Activated CD4-positive, alpha-beta T cell treated with anti-CD3 and anti-CD28 coated beads for 24 hours (primary cell): ENCODE measurements at places on chromosomes 13 and 19.

DNA sequence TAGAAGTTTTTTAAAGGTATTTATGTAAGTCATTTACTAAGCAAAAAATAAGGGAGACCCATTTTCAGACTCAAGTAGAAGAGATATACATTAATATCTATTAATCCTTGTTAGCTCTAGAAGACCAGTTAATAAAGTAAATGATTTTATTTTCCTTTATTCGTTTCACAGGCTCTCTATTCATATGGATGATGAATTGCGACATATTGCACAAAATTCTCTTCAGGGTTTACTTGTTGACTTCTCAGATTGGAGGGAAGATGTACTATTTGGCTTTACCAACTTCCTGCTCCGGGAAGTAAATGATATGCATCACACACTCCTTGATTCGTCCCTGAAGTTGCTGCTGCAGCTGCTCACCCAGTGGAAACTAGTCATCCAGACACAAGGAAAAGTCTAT lies 139.3 kb downstream of the FRY start:
- no peak for DNase-seq

DNA sequence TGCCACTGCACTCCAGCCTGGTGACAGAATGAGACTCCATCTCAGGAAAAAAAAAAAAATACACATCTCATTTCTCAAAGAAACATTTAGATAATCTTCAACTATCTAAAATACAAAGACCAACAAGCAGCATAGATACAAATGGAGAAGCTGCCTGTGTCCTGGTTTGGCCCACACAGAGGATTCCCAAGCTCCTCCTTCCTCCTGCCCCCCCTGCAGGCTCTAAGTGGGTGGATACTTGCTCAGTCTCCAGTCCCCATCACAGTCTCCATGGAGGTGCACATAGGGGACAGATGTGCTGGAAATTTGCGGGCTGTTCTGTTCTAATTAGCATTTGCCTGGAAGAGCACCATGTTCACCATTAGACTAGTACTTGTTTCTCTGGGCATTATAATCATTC lies 59.9 kb downstream of the ABCC4 start:
- no peak for DNase-seq

DNA sequence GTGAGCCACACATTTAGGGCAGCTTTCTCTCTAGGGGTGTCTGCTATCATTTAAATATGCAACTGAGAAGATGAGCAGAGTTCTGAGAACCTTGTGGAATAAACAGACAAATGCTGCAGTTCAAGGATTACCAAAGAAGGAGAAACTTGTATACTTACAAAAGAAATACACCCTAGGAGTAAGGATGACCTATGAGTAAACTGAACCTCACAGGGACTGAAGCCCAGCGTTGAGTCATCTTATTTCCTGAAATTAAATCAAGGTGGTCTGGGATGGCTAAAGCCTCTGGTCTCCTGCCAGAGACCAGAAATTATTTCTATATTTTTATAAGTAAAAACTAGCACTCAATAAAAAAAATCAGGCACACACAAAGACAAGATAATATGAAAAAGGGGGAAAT lies 40.1 kb downstream of the FAM216B start:
- no peak for DNase-seq

- DNase-seq, result no peak
These were observed 54.9 kb upstream of the SACS start for GRCh38 chr13:23488442-23488841.

DNA sequence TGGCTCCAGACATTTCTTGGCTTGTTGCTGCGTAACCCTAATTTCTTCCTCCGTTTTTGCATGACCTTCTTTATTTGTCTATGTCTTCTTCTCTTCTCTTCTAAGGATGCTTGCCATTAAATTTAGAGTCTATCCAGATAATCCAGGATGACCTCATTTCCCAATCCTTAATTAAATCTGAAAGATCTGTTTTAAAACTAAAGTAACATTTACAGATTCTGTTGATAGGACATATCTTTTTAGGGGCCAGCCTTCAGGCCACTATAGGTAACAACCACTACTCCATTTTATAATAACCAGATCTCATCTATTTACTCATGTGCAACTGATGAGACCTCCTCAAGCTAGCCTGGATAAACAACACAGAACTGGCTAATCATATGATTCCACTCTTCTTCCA lies 490.5 kb upstream of the SLC10A2 start:
- no peak for DNase-seq

GRCh38 chr19:10112895-10113591 lies 1.6 kb downstream of the P2RY11 start:
- peak; percentile 61 for DNase-seq

- DNase-seq, result no peak
These were observed 328.2 kb downstream of the HS6ST3 start for GRCh38 chr13:96417939-96418685.

DNA sequence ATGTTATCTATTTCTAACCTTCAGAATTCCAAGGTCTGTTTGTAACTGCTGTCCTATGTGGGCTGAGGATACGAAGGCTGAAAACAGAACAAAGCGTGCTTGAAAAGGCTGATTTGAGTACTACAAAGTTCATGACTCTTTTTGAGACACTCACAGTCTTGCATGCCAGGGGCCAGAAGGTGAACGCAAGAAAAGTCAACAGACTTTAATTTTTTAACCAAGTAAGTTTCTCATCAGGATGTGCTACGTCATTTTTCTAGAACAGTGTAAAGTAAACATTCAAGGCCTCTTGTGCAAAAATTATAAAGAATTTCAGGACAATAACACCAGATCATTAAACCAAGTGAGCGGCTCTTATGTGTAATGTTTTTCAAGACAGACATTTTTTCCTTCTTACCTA lies 163.5 kb downstream of the COG6 start:
- DNase-seq, result no peak

DNA sequence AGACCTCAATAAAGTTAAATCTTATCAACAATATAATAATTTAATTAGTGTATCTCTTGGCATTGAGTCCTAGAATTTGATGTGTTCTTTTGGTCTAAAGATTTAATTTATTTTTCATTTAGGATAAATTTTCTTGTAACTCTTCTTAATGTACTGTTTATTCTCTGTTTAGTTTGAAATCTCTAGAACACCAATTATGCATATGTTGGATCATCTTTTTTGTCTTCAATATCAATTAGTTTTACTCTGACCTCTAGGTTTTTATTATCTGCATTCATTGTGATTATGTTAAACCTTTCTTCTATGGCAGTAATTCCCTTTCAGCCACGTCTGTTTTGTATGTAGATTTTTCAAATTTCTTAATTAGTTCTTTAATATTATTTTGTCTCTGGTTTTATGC lies 93.8 kb upstream of the ARHGEF7 start:
- no peak for DNase-seq

GRCh38 chr19:2523630-2524311 lies 47.8 kb downstream of the GADD45B start:
- no peak for DNase-seq

GRCh38 chr13:113002206-113002912 lies 33.3 kb downstream of the MCF2L start:
- DNase-seq, result no peak

DNA sequence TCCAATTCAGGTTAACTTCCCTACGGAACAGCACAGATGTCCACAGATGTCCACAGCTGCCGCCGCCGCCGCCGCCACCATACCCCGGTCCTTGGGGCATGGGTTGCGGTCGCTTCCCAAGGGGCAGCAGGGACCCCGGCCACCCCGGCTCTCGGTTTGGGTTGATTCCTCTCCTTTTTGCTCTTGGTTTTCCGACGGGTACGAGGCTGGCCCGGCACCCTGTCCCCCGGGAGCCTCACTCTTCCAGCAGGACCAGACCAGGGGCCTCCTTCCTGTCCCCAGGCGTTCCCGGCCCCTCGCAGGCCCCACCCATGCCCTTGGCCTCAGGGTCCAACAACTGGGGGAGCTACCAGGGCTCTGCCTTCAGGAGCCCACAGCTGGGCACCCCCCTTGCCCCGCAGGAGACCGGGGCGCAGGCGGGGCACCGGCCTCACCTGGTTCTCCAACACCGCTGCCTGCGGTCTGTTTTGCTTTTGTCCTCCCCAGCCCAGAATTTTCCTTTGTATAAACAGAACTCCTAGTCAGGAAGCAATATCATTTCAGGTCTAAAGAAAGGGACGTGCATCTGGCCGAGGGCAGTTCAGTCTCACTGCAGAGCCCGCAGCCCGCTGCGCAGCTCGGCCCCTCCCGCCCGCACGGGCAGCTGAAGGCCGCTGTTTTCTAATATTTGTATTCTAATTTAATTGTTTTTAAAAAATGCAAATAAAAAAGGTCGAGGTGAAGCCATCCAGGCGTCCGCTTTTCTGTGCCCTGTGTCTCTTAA lies 27.9 kb downstream of the ZBTB7A start:
- no peak for DNase-seq

DNA sequence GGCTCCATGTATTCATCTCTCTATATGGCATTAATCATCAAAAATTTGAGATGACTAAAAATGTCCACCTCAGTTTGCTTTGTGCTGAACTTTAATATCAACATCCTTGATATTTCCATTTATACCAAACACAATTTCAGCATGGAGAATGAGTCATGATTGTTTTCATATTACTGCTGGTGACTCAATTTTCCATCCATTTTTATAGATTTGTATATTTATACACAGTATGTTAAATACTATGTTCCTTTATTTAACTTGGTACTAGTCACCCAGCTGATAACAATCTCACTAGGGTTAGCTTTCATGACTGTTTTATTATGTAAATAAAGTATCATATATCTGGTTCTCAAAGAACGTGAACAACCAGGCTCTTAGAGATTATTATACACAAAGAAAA lies 1255.1 kb downstream of the SLITRK1 start:
- no peak for DNase-seq

GRCh38 chr13:39038569-39039030 lies 344 bp downstream of the NHLRC3 start:
- DNase-seq, result peak; percentile 19

- DNase-seq, result no peak
These were observed 1.3 kb upstream of the SOX21 start for GRCh38 chr13:94713561-94714182.

DNA sequence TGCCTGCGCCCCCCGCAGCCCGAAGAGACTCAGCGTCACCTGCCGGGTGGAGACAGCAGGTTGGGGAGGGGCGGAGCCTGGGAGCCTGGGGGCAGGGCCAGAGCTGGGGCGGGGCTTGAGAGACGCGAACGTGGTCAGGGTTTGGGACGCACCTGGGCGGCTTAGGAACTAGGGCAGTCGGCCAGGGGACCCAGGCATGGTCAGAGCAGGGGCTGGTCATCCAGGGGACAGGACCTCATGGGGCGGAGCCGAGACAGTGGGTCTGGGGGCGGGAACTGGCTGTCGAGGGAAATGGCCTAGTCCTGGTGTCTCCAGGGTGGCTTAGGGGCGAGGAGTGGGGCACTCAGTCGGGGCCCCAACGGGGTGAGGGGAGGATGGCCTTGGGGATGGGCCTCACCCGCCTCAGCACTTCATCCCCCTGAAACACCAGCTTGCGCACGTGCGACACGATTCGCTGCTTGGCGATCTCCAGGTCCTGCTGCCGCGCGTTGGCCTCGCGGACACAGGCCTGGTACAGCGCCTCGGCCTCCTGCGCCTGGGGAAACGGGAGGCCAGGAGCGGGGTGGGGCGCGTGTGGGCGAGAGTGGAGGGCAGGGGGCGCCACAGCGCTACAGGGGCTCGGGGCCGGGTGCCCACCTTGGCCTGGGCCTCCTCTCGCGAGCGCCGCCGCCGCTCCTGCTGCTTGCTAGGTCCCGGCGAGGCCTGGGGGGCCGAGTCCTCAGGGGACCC lies 5.8 kb downstream of the GMIP start:
- DNase-seq, result no peak

- no peak for DNase-seq
These were observed 5.5 kb upstream of the PTBP1 start for GRCh38 chr19:791567-792305.

- DNase-seq, result no peak
These were observed 32.3 kb downstream of the COL4A1 start for GRCh38 chr13:110274687-110275086.

- no peak for DNase-seq
These were observed 87.0 kb upstream of the TSHZ3 start for GRCh38 chr19:31436121-31436776.

GRCh38 chr13:30268673-30269072 lies 38.7 kb downstream of the KATNAL1 start:
- no peak for DNase-seq

GRCh38 chr13:30366088-30366487 lies 56.2 kb upstream of the UBE2L5 start:
- no peak for DNase-seq

- no peak for DNase-seq
These were observed 46.2 kb downstream of the KLF2 start for GRCh38 chr19:16370641-16371391.

DNA sequence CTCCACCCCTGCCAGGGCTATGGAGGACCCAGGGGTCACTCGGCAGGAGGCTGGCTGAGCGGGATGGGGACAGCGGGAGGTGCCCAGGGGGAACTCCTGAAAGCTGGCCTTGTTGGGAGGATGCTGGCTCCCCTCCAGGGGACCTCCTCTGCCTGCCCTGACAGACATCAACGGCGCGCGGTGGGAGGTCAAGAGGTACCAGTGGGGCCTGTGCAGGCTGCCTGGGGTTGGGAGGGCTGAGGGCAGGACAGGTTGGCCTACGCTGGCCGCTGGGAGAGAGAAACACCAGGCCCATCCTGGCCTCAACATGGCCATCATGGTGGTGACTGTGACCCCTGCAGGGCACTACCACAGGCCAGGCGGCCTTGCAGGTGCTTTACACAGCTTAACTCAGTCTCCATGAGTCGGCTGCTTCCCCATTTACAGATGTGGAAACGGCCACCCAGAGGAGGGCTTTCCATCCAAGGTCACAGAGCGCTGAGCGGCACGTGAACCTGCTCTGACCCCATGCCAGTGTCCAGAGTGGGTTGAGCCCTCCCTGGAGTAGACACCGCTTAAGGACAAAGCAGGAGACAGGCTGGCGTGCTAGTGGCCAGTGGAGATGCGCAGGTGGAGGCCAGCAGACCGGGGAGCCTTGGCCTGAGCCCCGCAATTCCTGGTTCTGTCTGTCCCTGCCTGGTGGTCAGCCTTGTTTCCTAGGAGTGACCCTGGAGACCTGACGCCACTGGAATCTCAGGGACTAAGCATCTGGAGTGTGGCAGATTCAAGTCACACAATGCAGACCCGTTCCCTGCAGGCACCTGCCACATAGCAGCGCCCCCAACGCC lies 27.6 kb downstream of the CEBPG start:
- DNase-seq, result no peak

DNA sequence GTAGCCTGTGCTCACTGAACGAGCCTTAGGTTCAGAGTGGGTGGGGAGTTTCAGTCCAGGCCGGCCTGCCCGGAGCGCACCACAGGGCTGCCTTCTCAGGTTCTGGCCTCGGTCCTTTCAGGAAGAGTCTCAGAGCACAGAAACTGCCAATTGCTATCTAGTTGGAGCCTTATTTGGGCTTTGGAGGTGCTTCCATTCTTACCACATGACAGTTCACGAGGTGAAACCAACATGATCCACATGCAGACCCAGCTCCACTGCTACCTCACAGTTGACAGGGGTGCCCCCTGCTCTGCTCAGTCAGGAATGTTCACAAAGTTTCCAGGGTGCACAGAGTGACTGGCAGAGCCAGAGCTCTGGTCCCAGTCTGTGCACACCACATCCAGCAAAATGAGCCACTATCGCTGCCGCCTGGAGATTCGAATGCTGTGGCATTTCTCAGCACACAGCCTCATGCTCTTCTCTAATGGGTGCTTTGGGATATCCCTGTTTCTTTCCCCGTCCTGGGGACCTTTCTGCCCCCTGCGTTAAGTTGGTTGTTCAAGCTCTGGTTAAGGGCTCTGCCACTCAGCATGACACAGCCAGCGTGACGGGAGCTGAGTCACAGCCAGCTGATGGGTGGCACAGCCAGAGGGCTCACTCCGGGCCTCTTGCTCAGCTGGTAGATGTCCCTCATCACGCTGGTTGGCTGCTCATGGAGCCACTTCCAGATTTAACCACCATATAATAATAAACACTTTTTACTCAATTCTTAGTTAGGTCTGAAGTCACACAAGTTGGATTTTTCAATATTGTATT lies 7.5 kb upstream of the SACS start:
- no peak for DNase-seq
